IMR-90 (cell line): ENCODE measurements at places on chromosomes 5 and 9. TPM values are rescaled to one million over a fixed set of nuclear protein-coding genes. Genes with fewer than 3 reads are reported as not detected.

The ADAMTS6 gene
- 160 and 173 TPM in 2 replicates for total RNA-seq

The SHOC1 gene
- not detected in 2 replicates for total RNA-seq

The ORM2 gene
- not detected in 2 replicates for total RNA-seq

The FNBP1 gene
- 15.4 and 21.4 TPM in 2 replicates for total RNA-seq

GRCh38 chr5:179266291-179267070 lies 78.8 kb downstream of the ADAMTS2 start:
- DNase-seq, result no peak

The SPAAR gene
- 0.18 and 0.28 TPM in 2 replicates for total RNA-seq

GRCh38 chr5:150781706-150782614 lies 3.4 kb downstream of the SMIM3 start:
- DNase-seq, result peak; percentile 96

GRCh38 chr9:86355814-86356213 lies 1.6 kb upstream of the TUT7 start:
- no peak for DNase-seq

DNA sequence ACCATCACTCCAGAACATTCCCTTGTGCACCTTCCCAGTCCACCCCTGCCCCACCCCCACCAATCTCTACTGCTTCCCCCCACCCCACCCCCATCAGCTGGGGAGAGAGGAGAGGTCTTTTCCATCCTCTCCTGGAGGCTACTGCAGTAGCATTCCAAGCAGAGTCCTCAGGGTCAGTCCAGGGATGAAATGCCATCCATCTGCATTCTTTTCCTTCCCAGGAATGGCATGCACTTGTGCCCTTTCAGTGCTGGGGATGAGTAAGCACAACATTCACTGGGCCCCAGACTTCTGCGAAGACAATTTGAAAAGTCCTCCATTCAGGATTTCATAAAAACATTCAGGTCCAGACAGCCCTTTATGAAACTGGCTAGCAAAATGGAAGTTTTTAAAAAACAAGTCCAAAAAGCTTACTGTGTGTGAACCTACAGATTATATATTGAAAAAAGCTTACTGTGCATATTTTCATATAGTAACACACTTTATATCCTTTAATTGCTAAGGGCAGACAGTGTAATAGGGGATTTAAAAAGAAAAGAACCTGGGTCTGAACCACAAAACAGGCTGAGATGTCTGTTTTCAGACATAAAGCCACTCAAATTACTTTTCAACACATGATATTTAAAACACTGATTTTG lies 50.0 kb upstream of the GOLPH3 start:
- peak; percentile 75 for DNase-seq

The C8G gene
- total RNA-seq, result not detected in 2 replicates

DNA sequence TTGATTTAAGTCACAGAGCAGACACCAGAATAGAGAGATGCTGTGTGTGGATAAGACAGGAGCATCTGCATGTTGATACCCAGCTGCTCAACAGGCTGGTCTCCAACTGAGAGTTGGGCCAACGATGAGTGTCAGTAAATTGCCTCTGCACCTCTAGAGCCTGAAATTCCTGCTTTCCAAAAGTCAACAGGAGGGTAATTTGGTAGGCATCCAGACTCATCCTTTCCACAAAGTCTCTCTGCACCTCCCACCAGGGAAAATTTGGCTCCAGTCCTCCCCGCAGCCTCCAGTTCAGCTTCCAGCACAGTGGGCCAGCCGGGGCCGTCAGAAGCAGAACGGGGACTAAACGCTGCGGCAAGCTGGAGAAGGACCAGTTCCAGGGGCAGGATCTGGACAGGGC lies 136.9 kb downstream of the RFK start:
- no peak for DNase-seq

- DNase-seq, result no peak
These were observed 6.0 kb downstream of the LRRC8A start for GRCh38 chr9:128887914-128888350.

The PCDH1 gene
- 0.83 and 0.90 TPM in 2 replicates for total RNA-seq

GRCh38 chr5:37807015-37807414 lies 32.8 kb downstream of the GDNF start:
- DNase-seq, result no peak

DNA sequence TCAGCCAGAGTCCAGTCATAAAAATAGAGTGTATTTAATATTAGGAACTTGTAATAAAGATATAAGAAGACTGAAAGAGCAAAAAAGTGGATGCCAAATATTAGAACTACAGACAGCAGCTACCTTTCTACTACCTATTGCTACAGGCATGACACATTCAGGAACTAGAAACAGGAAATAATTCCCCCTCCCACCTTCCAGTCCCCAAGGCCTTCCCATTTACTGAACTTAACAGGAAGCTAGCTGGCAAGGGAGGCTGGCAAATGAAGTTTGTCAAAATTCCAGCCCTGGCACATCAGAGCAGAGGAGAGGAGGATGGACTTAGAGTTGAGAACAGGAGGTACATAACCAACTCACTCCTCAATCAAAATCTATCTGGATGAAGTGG lies 50.2 kb upstream of the RIC1 start:
- no peak for DNase-seq

The TSSK1B gene
- under 0.01 and 0.18 TPM in 2 replicates for total RNA-seq

- DNase-seq, result peak; percentile 67
These were observed 19.7 kb downstream of the GPR107 start for GRCh38 chr9:130073373-130073772.

The ANKRD55 gene
- 0.28 TPM in 1 of 2 replicates, not detected in the other for total RNA-seq

GRCh38 chr5:2091921-2092320 lies 209.2 kb upstream of the IRX4 start:
- no peak for DNase-seq

- peak; percentile 53 for DNase-seq
These were observed 36.0 kb downstream of the NR6A1 start for GRCh38 chr9:124735121-124735520.

- DNase-seq, result no peak
These were observed 9.6 kb downstream of the NCS1 start for GRCh38 chr9:130181678-130182380.

- no peak for DNase-seq
These were observed 1329.5 kb upstream of the WWC1 start for GRCh38 chr5:166961913-166962312.

GRCh38 chr9:116741086-116741740 lies 54.1 kb downstream of the TRIM32 start:
- no peak for DNase-seq
